RPMI7951 (cell line): ENCODE measurements at places on chromosomes 12 and 14. TPM values are rescaled to one million over a fixed set of nuclear protein-coding genes. Genes with fewer than 3 reads are reported as not detected.

Gene NFATC4
- total RNA-seq, result 10.6 and 13.1 TPM in 2 replicates

DNA sequence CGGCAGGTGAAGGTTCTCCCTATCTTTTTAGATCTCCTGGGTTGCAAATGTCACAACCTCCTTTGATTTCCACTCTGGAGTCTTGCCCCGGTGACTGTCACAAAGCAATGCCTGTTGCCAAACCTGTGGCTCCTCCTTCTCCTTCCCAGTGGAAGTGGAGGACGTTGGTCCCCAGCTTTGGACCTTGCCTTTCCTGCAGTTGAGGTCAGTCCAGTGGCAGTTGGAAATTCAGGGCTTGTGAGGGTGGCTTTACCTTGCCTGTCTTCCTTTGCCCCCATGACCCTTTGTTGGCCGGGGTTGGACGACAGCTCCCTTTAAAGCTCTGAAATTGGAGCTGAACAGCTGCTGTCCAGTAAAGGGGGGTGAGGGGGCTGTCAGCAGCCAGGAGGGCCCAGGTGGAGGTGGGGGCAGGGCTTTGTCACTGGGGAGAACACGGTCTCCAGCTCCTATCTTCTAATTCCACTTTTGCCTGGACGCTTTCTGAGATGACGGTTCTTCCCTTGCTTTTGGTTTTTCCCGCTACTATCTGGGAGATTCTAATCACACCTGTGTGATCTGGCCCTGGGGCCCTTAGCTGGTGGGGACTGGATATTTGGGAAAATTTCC is 4.1 kb downstream of the TEAD4 start:
- no peak for DNase-seq

Gene ACVRL1
- total RNA-seq, result 0.29 TPM in 1 of 2 replicates, not detected in the other

- DNase-seq, result no peak
These were observed 30.8 kb downstream of the MIA2 start for GRCh38 chr14:39264558-39264957.

Gene TOMM20L
- not detected in 2 replicates for total RNA-seq

- no peak for DNase-seq
These were observed 209.7 kb downstream of the SLC41A2 start for GRCh38 chr12:104748356-104748755.

DNA sequence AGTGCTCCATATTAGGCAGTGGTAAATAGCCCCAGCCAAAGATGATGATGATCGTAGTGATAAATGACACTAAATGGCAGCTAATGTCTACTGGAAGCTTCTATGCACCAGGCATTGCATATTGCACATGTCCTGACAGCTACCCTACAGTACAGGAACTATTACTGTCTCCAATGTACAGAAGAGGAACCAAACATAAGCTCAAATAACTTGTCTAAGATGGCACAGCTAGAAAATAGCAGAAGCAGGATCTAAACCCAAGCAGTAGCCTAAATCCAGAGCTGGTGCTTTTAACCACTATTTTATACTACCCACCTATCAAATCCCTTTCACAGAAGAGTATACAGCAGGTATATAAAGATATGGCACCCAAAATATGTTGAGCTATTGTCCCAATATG is 28.9 kb downstream of the ESR2 start:
- no peak for DNase-seq

DNA sequence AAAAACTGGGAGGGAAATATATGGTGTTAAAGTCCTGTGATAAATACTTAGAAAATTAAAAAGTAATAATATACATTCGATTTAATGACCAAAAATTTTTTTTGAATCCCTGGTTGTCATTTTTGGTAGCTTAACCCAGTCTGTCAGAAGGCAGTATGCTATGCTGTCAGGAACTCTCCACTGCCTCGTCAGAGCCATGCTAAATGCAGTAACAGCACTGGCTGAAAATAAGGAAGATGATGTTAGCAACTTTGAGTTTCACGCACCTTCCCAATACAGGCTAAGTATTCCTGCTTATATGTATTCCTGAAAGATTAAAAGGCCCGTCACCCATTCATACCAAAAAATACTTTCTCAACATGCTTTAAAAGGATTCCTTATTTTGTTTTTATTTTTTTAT is 34.2 kb downstream of the SAV1 start:
- no peak for DNase-seq

DNA sequence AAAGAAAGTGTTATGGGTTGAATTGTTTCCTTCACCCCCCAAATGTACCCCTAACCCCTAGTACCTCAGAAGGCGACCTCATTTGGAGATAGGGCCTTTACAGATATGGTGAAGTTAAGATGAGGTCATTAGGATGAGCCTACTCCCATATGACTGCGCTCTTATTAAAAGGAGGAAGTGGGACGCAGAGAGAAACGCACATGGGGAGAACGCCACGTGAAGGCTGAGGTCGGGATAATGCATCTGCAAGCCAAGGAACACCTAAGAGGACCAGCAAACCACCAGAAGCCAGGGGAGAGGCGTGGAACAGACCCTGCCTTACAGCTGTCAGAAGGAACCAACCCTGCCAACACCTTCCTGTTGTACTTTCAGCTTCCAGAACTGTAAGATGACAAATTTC is 1.7 kb upstream of the NRIP2 start:
- DNase-seq, result no peak

- no peak for DNase-seq
These were observed 1.6 kb upstream of the RPL10L start for GRCh38 chr14:46653031-46653755.

Gene LRP1-AS
- total RNA-seq, result not detected in 2 replicates

- no peak for DNase-seq
These were observed 717 bp downstream of the VASH1 start for GRCh38 chr14:76761960-76762410.

- peak; percentile 29 for DNase-seq
These were observed 36.3 kb downstream of the RIN3 start for GRCh38 chr14:92549859-92550230.

GRCh38 chr12:6574576-6575295 is 6.6 kb upstream of the NOP2 start:
- no peak for DNase-seq

Gene KRT75
- not detected in 2 replicates for total RNA-seq

Gene CMTM5
- 0.49 and 0.60 TPM in 2 replicates for total RNA-seq

- DNase-seq, result no peak
These were observed 17.7 kb downstream of the SLC4A8 start for GRCh38 chr12:51442324-51442723.

Gene GPR68
- 16.7 and 18.6 TPM in 2 replicates for total RNA-seq

DNA sequence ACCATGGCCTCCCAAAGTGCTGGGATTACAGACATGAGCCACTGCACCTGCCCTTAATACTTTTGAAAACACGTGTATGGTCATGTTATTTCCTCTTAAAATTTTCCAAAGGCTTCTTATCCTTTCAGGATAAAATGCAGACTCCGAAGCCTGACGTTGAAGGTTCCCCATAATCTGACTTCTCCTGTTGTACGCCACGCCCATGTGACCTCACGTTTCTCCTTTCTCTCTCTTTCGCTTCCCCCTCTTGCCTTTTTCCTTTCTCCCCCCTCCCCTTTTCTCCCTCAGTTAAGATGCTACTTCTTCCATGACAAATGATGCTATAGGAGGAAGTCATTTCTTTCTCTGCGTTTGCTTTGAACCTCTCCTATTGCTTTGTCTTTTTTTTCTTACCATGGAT is 266.0 kb downstream of the FBXL14 start:
- no peak for DNase-seq

DNA sequence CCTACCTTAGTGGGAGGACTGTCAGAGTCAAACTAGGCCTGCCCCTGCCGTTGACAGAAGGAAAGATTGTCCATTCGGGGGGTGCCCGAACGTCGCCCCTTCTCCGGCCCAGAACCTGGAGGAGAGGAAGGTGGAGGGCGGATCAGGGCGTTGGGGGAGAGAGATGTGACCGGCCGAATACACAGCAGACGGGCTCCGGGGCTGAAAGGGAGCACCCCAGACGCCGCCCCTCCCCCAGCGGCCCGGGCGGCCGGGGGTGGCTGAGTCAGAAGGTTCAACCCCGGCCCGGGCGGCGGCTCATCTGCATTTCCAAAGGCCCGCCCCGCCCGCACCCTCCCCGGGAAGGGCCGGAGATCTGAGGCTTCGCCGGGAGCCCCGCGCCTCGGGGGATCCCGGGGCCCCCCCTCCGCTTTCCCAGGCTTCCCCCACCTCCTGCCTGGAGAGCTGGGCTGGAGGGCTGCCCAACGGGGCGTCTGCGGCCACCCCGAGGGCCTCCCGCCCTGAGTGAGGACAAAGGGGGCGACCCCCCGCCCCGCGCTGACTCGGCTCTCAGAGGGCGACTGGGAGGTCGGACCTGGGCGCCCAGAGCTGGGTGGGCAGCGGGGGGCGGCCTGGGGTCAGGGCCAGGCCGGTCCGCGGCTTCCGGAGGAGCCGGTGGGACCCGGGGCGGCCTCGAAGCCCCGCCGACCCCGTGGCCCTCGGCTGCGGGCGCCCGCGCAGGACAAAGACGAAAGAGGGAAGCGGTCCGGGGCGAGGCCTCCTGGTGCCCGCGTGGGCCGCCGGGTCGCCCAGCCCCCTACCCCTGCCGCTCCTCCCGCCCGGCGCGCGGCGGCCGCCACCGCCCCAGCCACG is 3.7 kb upstream of the SETD1B start:
- DNase-seq, result peak; percentile 92

DNA sequence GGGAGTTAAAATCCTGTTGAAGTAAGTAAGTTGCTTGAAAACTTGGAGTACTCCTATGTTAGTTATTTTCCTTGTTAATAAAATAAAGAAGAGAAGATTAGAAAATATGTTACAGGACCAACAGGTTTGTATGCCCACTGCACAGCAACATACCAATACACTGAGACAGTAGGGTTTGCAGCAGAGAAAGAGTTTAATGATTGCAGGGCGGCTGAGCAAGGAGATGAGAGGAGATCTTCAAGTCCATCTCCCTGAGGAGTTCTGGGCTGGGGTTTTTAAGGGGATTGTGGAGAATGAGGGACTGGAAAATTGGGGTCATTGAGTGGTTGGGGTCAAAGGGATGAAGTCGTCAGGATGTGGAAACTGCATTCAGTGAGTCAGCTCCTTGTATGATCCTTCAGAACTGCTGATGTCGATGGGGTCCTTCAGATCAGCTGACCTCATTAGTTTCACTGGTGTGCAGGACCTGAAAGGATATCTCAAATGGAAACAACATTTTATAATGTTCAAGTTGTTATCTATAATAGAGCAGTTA is 4.3 kb upstream of the HSD17B6 start:
- no peak for DNase-seq

DNA sequence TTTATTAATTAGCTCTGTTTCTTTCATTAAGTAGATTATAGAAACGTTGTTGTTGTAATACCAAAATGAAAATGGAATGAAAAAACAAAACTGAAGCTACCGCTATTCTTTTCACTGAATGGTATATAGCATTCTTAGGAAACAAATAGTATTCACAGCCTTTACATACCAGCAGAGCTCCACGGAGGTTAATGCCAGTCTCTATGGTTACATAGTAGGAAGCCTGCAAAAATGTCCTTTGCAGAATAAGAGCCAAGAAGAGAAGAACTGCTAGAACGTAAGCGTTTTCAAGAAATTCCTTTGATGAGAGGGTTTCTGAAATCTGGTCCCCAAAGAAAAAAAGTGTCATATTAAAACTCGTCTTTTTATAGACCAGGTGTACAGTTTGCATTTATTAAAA is 30.6 kb downstream of the ABCC9 start:
- no peak for DNase-seq

- no peak for DNase-seq
These were observed 417.0 kb upstream of the ATXN7L3B start for GRCh38 chr12:74120644-74121043.

Gene CCDC88C
- total RNA-seq, result 0.10 and 0.12 TPM in 2 replicates

Gene PTPN21
- total RNA-seq, result 7.4 and 8.4 TPM in 2 replicates

Gene CPNE8
- total RNA-seq, result 14.4 and 14.5 TPM in 2 replicates

GRCh38 chr14:50828721-50829488 is 2.1 kb downstream of the NIN start:
- no peak for DNase-seq

Gene A2ML1
- not detected in 2 replicates for total RNA-seq

Gene CYP27B1
- total RNA-seq, result 1.1 and 1.2 TPM in 2 replicates

- DNase-seq, result no peak
These were observed 6.0 kb downstream of the LEMD3 start for GRCh38 chr12:65175385-65175784.

GRCh38 chr14:78182722-78183121 is 12.5 kb downstream of the NRXN3 start:
- DNase-seq, result no peak

- peak; percentile 53 for DNase-seq
These were observed 21.7 kb upstream of the MIA2 start for GRCh38 chr14:39212034-39212433.

DNA sequence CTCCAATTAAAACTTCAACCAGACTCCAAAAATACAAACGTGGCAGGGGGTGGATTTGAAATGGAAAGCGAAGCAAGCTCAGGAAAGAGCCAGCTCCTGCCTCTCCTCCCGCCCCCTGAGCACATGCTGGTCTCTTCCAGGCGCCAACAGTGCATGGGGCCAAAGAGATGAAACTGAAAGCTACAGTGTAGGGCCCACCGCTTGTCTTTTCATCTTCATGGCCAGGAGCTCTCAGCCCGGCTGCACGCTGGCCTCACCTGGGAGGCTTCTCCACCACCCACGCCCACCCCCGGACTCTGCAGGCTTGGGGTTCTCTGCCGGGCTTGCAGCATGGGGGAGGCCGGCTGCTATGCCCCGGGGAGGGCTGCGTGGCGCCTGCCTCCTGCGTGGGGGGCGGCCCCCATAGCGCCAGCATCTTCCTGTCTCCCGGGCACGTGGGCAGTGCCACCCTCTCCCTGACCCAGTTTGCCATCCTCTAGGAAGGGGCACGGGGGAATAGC is 2.0 kb downstream of the RIMBP2 start:
- no peak for DNase-seq

Gene ACSM4
- total RNA-seq, result not detected in 2 replicates

DNA sequence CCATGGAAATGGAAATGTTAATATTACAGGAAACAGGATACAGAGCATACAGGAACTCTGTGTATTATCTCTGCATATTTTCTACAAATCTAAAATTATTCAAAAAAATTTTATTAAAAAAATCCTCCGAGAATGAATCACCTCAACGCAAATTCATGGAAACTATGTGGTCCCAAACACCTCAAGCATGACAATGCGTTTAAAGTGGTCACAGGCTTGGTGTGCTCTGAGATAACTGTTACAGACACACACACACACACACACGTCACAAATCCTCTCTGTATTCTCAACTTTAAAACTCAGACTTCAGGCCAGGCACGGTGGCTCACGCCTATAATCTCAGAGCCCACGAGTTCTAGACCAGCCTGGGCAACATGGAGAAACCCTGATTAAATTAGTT is 45.3 kb upstream of the MTERF2 start:
- DNase-seq, result no peak

Gene PYM1
- 21.7 and 22.0 TPM in 2 replicates for total RNA-seq

DNA sequence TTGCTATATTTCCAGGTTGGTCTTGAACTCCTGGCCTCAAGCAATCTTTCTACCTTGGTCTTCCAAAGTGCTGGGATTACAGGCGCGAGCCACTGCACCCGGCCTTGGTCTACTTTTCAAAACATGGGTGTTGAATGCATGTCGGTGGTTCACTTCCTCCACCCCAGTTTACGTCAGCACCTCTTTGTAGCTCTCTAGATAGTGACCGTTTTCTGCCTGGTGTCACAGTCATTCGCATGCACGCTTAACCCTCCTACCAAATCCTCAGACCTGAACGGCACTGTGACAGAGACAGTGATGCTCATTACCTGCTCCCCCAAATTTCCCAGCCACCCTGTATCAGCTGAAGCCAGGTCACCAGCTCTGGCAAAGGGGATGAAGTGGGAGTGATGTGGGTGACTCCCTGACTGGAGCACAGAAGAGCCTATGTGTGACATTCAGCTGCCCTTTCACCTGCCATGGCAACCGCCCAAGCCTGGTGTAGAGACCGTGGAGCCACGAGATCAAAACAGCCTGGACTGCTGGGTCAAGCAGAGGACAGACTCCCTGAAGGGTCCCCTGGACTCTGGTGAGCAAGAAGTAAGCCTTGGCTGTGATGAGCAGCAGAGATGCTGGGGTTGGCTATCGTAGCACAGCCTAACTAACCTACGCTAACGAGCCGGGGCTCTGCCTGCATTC is 66.2 kb upstream of the GPR68 start:
- DNase-seq, result no peak
